ENCODE measurements at places on chromosomes 11 and 22. TPM values are rescaled to one million over a fixed set of nuclear protein-coding genes. Genes with fewer than 3 reads are reported as not detected.

OR51E2 gene
- total RNA-seq = 0.13 TPM

PLEKHB1 gene
- 13.7 TPM for total RNA-seq

OR51B2 gene
- total RNA-seq = not detected

ZNF74 gene
- total RNA-seq = 5.9 TPM

CBLIF gene
- not detected for total RNA-seq

CASP5 gene
- not detected for total RNA-seq

CCDC15 gene
- total RNA-seq = 0.24 TPM

SLC43A1 gene
- total RNA-seq = 5.4 TPM

UBQLN3 gene
- total RNA-seq = not detected

MAP6 gene
- total RNA-seq = 4.9 TPM

GLYAT gene
- total RNA-seq = 0.22 TPM

PRODH gene
- total RNA-seq = 11.9 TPM

TMEM151A gene
- not detected for total RNA-seq

Measured in Right ventricle myocardium superior (tissue), 1 donor.